ENCODE measurements at places on chromosomes 1 and 21.

DNA sequence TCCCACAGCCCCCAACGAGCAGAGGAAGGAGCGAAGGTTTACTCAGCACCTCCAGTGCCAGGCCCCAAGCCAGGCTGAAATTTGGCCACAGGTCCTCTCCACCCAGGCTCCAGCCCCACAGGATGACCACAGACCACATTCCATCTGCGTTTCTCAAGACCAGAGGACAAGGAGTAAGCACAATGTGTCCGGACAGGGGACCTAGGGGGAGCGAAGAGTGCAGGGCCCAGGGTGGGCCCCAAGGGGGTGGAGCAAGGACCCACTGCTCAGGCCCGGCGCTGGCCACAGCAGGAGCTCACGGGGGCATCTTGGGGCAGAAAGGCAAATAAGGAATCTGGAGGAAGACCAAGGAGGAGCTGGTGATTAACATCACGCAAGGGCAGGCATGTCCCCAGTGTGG is 100.5 kb downstream of the NPHP4 start:
- DNase-seq, result no peak

DNA sequence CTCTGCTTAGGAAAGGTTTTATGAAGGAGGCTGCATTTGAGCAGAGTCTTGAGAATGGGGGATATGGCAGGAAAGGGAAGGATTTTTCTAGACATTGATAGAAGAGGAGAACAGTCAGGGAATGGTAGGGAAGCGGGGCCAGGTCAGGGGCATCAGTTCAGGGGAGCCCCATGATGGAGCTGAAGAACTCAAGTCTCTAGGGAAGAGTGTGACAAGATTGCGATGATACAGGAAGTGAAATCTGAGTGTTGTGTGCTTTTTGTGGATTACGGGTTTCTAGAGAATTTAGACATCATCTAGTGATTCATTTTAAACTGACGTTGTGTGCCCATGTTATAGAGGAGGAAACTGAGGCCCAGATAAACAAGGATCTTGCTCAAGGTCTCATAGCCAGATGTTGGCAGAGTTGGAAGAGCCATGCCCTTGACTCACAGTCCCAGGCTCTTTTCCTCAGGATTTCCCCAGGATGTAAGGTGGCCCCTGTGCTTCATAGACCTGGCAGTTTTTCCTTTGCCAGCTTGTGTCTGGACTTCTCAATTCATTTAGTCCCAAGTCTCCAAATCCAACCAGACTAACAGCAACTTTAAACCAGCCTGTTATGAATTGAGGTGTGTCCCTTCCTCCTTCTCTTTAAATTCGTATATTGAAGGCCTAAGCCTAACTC is 130.3 kb downstream of the ROR1 start:
- peak; percentile 14 for DNase-seq

DNA sequence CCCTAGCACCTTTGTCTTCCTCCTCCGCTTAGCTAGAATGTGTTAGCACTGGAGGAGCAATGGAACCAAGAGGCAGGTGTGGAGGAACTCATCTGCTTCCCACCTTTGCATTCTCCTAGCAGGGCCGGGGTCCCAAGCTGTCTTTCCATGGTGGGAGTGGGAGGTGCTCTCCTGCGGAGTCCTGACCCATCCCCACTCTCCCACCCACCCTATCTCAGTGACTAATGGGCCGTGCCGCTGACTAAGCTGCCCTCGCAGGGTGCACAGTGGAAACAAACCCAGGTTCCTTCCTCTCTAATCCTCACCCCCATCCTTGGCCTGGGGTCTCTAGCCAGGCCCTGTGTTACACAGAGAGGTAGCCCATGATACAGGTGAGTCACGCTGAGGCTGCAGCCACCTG is 177.5 kb downstream of the HIVEP3 start:
- no peak for DNase-seq

GRCh38 chr1:214623430-214623829 is 20.4 kb downstream of the CENPF start:
- no peak for DNase-seq

DNA sequence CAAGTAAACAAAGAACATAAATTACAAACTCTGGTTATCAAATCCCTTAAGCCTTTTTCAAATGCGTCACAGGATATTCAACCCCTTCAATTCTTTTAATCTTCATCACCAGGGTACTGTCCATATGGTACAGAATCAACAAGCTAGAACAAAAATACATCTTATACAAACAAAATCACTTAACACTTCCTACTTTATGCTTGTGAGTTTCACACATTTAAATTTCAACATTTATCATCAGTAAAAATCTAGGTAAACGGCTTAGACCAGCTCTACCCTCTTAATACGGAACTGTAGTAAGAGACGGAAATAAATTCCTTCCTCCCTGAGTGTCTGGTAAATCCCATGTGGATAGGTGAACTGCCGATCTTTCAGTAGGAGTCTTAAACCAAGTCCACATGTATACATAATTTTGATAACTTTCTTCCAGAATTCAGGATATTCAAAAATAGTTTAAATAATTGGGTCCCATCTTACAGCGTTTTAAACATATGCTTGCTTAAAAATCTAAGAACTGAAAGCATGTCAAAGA is 1.0 kb downstream of the CCDC181 start:
- DNase-seq, result no peak

DNA sequence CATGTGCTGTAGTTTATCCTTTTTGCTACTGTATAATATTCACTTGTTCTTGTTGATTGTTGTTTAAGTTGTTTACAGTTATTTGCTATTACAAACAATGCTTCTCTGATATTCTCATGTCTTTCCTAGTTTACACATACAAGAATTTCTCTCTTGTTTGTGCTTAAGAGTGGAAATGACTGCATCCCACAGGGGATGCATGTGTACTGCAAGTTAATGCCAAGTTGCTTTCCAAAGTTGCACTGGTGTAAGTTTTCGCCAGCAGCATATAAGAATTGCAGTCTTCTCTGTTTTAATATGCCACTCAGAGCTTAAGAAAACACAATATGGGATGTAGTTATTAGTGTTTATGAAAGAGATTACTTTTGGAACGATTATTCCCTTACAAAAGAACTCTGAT is 97.7 kb downstream of the NEK7 start:
- no peak for DNase-seq

- DNase-seq, result peak; percentile 60
Measured at GRCh38 chr1:206808615-206809014, 36.3 kb upstream of the IL10 start.

GRCh38 chr1:23403038-23403336 is 21.6 kb downstream of the TCEA3 start:
- DNase-seq, result no peak

- no peak for DNase-seq
Measured at GRCh38 chr1:185244015-185244747, 72.9 kb downstream of the IVNS1ABP start.

DNA sequence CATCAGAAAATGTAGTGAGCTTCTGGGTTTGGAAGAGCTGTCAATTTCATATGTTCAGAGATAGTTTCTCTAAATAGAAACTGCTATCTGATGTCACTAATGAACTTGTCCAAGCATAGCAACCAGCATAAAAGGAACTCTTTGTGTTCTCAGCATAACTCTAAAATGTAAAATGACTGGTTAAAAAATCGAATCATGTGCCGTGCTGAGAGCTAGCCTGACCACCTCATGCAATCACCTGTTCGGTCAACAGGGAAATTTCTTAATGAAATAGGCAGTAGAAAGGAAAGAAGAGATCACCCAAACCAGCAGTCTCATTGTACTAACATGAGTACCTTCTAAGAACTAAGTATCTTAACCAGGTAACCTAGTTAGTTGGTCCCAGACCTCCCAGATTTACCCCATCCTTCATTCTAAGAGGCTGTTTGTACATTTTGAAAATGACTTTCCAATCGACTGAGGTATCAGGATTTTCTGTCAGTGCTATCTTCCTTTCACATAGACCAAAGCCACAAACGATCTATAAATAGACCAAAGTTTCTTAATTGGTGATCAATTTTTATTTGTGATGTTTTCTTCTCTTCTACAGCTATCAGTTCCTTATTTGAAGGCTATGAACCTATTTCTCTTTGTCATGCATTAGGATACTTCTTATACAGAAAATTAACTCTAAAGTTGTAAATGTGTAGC is 147.3 kb downstream of the TLR5 start:
- DNase-seq, result no peak

DNA sequence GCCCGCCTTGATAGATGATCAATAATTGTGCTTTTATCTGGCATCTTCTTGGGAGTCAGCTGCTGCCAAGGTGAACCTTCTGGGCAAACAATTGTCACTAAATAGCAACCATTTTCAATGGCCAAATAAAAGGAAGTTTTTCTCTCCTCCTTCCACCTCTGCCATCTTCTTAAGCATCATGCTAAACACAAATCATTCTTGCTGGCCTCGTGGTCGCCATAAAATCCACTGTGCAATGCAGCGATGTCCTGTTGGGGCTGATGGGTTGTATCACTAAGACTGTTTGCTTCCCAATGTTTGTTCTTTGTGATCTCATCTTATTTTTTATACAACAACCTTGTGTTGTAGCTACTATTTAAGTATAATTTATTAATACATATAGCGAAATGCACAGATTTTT is 8.0 kb downstream of the MAN1C1 start:
- DNase-seq, result no peak

DNA sequence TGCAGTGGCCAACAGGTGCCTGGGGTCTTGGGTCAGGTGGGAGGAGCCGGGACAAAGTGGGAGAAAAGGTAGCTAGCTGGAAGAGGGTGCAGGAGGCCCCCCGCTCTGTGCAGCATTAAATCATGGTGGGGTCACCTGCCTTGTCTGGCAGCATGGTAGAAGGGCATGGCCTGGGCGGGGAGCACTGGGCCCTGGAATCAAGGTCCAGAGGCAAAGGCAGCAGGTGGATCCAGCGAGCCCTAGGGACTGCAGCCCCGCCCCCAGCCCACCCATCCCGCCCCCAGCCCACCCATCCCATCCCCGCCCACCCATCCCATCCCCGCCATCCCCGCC is 16.7 kb upstream of the TTLL10 start:
- no peak for DNase-seq

- DNase-seq, result no peak
Measured at GRCh38 chr1:164765557-164765956, 206.6 kb downstream of the PBX1 start.

DNA sequence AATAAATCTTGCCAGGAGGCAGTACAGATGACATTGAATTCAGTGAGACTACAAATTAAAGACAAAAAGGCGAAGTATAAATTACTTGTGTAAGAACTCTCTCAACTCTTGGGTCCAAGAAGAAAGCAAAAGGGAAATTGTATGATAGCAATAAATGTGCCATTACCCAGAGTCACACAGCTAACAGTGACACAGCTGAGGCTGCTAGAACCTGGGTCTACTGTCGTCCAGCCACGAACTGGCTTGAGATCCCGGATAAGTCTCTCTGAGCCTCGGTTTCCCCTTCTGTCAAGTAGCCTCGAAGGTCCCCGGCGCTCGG is 362 bp upstream of the ROR1 start:
- no peak for DNase-seq

- DNase-seq, result no peak
Measured at GRCh38 chr1:151133018-151133806, 13.2 kb downstream of the SEMA6C start.

DNA sequence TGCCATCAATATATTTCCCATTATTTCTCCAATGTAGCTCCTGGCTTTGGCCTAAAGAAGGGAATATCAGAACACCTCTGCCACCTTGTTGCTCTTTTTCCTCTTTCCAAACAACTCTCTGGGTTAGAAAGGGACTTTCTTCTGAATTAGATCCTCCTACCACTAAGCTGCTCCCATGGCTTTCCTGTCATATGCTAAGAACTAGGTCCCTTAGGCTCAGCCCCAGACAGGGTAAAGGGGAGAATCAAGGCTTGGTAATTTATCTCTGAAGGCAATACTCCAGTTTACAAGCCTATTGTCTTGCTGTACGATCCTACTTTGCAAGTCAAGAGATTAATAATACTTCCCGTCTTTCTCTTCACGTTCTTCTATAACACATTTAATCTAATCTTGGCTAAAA is 373.2 kb upstream of the DAB1 start:
- no peak for DNase-seq

DNA sequence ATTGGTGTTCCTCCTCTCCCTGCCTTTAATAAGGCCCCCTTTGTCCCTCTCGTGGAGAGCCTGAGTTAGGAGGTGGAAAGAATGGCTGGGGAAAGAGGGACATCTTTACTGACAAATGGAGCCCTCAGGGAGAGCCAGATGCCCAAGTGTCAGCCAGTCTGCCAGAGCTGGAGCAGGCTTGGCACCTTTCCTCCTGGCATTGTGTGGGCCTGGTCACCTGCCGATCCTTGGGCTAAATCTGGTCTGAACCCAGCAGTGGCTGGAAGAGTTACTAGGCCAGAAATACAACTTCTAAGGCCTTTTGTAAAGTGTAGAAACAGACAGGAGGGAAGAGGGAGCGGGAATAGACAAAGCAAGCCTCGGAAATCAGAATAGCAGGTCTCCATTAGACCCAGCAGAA is 24.9 kb downstream of the VANGL1 start:
- no peak for DNase-seq

DNA sequence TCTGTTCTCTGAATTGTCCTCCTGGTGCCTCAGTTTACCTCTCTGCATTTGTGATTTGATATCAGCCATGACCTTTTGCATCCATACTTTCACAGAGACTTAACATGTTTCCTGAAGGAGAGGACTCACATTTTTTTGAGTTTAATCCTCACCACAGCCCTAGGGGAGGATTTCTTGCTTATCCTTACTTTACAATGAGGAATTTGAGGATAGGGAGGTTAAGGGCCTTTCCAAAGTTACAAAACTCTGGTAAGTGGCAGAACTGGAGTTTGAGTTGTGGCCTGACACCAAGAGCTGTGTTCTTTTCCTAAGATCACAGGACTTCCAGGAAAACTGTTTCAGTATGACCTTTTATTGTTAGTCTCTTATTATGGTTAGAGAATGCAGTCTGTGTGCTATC is 34.2 kb downstream of the TNFRSF8 start:
- no peak for DNase-seq

- no peak for DNase-seq
Measured at GRCh38 chr1:125066385-125066784, 3881.6 kb downstream of the SRGAP2C start.

GRCh38 chr21:41066086-41066938 is 101.6 kb upstream of the BACE2 start:
- DNase-seq, result no peak

- DNase-seq, result no peak
Measured at GRCh38 chr1:23759277-23759676, 16.0 kb downstream of the ELOA start.

GRCh38 chr1:235714205-235714897 is 64.8 kb upstream of the GNG4 start:
- no peak for DNase-seq

GRCh38 chr21:36695283-36695634 is 3.7 kb upstream of the SIM2 start:
- no peak for DNase-seq

All from germinal center (tissue), 1 donor.